SW 1271 (cell line): ENCODE measurements at places on chromosomes 2 and 18.

GRCh38 chr2:207188626-207189419, 23.1 kb upstream of the KLF7 start:
- no peak for DNase-seq

DNA sequence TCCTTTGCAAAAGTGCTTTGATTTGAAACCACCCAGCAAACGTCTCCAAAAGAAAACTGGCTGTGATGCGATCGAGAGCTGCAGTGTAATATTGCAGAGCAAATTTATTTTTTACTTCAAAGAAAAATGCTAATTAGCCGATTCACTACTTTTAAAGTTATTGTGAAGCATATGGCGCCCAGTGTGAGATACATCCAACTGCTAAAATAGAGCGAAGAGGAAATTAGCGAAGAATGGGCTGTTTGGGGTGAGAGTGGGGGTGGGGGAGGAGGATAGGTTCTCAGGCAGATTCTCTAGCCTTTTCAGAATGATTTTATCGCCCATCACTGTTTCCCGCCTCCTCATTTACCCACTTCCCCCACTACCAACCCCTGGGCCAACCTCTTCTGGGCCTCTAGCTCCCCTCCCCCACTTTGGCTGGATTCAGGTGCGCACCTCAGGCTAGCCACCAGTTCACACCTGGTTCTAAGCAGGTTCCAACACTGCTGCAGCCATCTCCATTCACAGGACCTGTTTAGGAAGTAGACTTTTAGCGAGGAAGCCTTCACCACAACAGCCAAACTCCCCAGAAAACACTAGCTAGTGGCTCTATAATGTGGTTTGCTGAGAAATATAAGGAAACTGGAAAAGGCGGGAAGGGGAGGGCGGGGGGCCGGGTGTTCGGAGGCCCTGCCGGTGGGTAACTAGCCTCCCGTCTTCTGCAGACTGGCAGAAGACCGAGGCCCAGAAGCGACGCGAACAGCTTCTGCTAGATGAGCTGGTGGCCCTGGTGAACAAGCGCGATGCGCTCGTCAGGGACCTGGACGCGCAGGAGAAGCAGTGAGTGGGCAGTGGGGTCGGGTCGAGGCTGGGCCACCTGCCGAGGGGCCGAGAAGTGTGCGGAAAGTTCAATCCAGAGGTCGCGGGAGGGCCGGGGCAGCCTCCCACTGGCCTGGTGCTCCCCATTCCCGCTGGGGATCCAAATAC, 6.0 kb upstream of the OTX1 start:
- no peak for DNase-seq

GRCh38 chr2:68031542-68032160, 31.2 kb downstream of the C1D start:
- DNase-seq, result peak; percentile 59

- DNase-seq, result no peak
Observed at GRCh38 chr2:120290737-120291136, 38.1 kb downstream of the RALB start.

DNA sequence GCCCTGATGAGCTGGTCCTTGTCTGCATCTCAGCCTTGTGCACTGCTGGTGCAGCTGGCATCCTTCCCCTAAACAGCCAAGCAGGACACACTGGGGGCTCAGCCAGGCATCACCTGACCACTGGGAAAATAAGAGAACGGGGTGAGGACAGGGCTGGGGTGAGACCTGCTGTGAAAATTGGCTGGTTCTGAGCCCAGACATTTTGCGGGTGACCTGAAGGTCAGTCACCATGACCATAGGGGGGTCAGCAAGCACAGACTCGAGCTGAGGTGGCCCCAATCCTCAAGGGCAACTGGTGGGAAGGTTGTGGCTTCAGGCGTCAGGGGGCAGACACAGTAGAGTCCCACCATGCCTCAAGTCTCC, 144.9 kb upstream of the TWIST2 start:
- DNase-seq, result no peak

- DNase-seq, result no peak
Observed at GRCh38 chr2:156563994-156564753, 128.0 kb downstream of the GPD2 start.

DNA sequence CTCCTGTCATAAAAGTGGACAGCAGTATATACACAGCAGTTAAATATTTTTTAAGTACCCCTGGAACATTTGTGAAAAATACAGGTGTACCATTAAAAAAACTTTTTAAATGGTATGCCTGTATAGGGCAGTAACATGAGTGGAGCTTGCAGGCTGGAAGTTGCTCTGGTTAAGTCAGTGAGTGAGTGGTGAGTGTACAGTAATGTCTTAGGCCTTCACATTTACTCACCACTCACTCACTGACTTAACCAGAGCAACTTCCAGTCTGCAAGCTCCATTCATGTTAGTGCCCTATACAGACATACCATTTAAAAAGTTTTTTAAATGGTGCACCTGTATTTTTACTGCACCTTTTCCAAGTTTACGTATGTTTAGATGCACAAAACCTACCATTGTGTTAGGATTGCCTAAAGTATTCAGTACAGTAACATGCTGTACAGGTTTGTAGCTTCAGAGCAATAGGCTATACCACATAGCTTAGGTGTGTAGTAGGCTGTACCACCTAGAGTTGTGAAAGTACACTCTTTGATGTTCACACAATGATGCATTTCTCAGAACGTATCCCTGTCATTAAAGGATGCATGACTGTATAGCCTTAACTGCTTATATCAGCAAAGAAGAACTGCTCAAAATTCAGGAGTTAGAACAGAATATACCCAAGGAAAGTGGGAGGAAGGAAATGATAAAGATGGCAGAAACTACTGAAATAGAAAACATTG, 112.6 kb downstream of the EHBP1 start:
- DNase-seq, result no peak

- no peak for DNase-seq
Observed at GRCh38 chr2:28433935-28434599, 41.4 kb downstream of the FOSL2 start.

- DNase-seq, result no peak
Observed at GRCh38 chr2:234935311-234935710, 16.5 kb upstream of the SH3BP4 start.

DNA sequence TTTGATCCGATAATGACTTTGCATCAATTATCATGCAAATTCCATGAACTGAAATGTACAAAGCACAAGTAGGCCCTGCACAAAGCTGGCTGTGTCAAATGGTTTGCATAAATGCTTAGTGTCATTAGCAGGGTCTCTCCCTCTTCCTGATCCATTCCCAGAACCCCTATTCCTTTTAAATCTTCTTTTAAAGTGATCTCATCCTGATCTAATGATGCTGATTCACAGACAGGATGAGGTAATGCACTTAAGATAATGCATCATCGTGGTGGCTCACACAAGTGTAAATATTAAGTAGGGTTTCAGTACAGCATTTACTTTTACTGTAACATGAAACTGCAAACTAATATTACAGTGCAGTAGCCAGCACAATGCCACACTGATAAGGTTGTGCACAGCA, 304.8 kb upstream of the SOX11 start:
- no peak for DNase-seq

GRCh38 chr2:105391763-105392662, 6.8 kb downstream of the FHL2 start:
- DNase-seq, result no peak

DNA sequence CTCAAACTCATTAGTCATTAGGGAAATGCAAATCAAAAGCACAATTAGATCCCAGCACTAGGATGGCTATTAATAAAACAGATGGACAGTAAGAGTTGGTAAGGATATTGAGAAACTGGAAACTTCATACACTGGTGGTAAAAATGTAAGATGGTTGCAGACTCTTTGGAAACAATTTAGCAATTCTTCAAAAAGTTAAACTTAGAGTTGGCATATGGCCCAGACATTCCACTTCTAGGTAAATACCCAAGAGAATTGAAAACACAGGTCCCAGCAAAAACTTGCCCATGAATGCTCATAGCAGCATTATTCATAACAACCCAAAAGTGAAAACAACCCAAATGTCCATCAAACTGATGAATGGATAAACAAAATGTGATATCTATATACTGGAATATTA, 84.9 kb upstream of the ZFP36L2 start:
- DNase-seq, result no peak

DNA sequence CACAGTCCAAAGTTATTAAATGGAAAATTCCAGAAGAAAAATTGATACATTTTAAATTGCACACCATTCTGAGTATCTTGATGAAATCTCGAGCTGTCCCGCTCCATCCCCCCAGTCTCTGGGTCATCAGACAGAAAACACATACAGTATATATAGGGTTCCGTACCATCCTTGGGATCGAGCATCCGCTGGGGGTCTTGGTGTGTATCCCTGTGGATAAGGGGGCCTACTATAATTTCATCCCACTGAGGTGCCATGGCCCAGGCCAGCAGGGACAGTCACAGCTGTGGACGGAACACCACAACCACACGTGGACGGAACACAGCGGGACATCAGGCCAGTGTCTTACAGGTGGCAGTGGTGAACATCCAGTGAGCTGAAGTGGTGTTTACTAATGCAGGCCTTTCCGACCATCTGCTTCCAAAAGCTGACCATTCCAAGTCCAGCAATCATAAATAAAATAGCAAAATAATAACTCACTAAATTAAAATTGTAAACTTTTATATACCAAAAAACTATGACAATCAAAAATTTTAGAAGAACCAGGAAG, 14.0 kb downstream of the TWIST2 start:
- DNase-seq, result no peak

- no peak for DNase-seq
Observed at GRCh38 chr2:238568455-238569440, 142.0 kb downstream of the ASB1 start.

DNA sequence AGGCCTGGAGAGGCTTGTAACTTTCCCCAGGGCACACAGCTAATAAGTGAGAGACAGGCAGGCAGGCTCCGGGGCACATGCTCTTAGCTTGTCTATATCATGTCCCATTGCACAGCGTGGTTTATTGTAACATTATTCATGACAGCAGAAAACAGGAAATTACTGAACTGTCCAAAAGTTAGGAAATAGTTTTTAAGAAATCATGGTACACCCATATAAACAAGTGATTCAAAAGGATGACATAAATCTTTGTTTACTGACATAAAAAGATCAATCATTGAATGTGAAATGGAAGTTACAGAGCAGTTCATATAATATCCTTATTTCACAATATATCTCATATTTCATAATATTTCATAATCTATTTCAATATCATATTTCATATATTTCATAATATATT, 34.3 kb upstream of the TXNDC2 start:
- no peak for DNase-seq

DNA sequence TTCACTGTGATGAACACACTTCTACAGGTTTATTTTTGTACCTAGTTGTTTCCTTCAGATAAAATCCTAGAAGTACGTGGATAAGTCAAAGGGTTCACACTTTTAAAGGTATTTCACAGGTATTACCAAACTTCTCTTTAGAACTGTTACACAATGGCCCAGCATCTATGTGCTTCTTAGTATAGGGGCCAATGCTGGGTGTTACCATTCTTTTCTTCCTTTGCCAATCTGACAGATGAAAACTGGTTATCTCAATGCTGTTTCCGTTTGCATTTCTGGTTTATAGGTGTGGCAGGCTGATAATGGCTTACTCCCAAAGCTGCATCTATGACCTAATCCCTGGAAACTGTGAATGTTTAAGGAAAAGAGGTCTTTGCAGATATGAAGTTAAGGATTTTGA, 2.8 kb upstream of the TCF7L1 start:
- no peak for DNase-seq

- no peak for DNase-seq
Observed at GRCh38 chr2:239839306-239839705, 185.8 kb downstream of the NDUFA10 start.

DNA sequence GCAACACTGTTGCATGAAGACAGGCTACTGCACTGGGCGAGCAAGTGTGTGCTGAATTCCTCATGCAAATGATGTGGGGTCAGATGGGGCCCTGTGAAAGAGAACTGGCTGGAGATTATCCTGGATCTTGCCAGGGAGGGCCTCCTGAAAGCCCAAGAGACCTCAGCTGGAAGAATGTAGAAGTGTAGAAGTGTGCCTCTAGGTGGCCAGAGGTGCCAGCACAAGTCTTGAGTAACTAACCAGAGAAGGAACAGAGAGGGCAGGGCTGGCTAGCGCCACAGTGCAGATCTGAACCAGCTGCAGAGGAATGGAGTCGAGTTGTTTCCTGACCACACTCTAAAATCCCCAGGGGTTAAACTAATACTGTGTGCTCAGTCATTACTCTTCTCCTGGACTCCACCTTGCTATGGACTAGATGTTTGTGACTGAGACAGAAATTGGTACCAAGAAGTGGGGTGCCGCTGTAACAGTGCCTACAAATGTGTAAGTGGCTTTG, 399.3 kb downstream of the LRATD1 start:
- no peak for DNase-seq

DNA sequence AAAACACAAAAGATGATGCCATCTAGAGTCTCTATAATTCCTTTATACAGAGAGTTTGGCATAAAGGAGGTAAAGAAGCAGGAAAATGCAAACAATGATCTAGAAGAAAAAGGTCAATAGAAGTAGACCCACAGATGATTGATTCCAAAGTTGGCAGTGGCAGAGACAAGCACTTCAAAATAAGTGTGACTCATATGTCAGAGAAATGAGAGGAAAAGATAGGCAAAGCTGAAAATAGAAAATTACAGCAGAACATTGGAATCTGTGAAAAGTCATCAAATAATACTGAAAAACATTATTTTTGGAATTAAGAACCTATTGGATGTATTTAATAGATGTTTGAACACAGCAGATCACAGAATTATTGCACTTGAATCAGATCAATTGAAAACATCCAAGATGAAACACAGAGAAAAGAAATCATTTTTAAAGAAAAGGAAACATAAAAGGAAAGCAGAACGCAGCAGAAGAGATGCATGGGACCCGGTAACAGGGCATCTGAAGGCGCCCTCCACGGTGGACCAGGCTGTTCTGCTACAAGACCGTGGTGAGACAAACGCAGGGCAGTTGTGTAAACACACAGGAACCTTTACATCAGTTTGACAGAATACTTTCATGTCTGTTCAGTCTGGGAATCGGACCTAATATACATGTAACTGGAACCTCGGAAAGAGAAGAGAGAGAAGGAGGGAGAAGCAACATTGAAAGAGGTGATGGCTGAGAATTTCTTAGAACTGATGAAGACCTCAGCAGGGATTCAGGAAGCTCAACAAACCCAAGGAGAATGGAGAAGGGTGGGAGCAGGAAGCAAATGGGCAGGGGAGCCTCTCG, 74.6 kb upstream of the GPC1 start:
- no peak for DNase-seq

- DNase-seq, result no peak
Observed at GRCh38 chr2:73981081-73982001, 3.4 kb upstream of the TET3 start.

- no peak for DNase-seq
Observed at GRCh38 chr2:74291218-74291544, 52.0 kb downstream of the SLC4A5 start.

GRCh38 chr2:204090021-204090420, 153.5 kb downstream of the ICOS start:
- no peak for DNase-seq

DNA sequence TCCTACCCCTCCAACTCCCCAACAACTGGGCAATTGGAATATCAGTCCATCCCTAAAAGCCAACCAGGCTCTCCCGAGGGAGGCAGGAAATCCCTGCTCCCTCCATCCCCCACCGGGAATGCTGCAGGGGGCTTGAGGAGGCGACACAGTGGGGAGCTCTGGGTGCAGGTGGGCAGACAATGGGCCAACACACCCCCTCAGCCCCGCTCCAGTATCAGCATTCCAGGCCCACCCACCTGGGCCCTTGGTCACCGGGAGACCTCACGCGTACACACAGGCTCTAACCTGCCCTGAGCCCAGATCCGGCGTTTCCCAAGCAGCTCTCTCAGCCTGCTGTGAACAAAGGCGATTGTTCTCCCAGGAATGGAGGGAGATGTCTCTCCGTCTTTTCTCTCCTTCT, 37.6 kb upstream of the FZD7 start:
- DNase-seq, result no peak

GRCh38 chr2:74428675-74429074, 7.1 kb downstream of the WDR54 start:
- no peak for DNase-seq

GRCh38 chr2:118146315-118147283, 58.3 kb downstream of the INSIG2 start:
- no peak for DNase-seq
